Smooth muscle cell of the brain vasculature (primary cell): ENCODE measurements at places on chromosomes 11 and 22.

GRCh38 chr22:42933485-42934091 is 76.5 kb upstream of the ARFGAP3 start:
- DNase-seq, result peak; percentile 82

GRCh38 chr11:42253156-42253555 is 793.7 kb upstream of the LRRC4C start:
- no peak for DNase-seq

DNA sequence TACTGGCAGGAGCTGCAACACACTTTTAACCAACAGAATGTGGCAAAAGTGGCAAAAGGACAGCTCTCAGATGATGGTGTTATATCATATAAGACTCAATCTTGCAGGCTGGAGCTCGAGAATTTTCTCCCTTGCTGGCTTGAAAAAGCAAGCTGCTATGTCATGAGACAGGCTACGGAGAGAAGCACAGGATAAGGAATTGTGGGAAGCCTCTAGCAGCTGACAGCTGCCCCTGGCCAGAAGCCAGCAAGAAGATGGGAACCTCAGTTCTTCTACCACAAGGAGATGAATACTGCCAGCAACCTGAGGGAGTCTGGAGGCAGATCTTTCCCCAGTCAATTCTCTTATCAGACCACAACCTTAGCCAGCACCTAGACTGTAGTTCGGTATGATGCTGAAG is 24.6 kb downstream of the FXYD6 start:
- DNase-seq, result no peak

GRCh38 chr11:85941380-85941973 is 86.3 kb downstream of the CCDC83 start:
- peak; percentile 41 for DNase-seq

DNA sequence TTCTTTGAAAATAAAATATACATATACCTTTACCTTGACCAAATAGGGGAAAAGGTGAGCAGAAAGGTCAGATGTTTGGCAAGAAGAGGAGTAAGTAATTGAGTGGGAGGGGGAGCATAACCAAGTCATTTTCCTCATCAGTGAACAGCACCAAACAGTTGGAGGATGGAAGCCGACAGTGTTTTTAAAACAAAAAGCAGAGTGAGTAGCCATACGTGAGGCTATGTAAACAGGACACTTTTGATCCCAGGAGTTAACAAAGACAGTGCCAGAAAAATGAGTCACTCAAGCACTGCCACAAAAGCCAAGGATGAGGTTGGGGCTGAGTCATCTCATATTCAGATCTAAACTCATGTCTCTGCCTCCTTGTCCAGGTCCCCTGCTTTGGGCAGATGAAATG is 734.7 kb downstream of the KCNA4 start:
- peak; percentile 87 for DNase-seq

GRCh38 chr22:33757802-33758483 is 162.3 kb downstream of the LARGE1 start:
- DNase-seq, result no peak

GRCh38 chr11:19286411-19286810 is 45.7 kb upstream of the E2F8 start:
- DNase-seq, result no peak

GRCh38 chr11:65439331-65440181 is 17.0 kb downstream of the NEAT1 start:
- no peak for DNase-seq

GRCh38 chr11:61543606-61544306 is 35.2 kb downstream of the LRRC10B start:
- DNase-seq, result no peak

DNA sequence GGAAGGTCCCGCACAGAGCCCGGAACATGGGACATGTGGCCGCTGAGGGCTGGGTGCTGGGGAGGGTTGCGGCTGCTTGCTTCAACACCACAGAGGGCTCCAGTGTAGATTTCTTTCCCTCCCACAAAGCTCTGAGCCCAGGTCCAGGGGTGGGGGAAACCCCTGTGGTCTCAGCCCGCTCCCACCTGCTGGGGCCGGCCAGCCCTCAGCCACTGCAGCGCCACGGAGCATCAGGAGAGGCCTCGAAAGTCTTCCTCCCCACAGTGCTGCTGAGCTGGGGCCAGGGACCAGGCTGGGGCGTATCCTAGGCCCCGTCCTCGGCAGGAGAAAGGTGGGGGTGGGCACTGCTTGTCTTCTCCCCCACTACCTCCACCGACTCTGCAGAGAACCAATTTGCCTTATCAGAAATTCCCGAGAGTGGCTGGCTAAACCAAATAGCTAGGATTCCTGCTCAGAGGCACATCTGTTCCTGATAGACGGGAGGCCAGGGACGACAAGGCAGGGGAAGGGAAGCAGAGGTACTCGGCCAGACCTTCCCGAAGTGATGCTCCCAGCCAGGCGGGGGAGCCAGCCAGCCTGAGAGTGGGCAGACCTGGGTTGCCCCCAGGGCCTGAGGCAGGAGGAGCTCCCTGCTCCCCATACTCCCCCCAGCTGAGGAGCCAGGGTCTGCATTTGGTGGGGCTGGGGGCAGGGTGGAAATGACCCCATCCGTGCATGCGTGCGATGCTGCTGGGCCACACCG is 18.7 kb downstream of the IGF2 start:
- DNase-seq, result no peak

DNA sequence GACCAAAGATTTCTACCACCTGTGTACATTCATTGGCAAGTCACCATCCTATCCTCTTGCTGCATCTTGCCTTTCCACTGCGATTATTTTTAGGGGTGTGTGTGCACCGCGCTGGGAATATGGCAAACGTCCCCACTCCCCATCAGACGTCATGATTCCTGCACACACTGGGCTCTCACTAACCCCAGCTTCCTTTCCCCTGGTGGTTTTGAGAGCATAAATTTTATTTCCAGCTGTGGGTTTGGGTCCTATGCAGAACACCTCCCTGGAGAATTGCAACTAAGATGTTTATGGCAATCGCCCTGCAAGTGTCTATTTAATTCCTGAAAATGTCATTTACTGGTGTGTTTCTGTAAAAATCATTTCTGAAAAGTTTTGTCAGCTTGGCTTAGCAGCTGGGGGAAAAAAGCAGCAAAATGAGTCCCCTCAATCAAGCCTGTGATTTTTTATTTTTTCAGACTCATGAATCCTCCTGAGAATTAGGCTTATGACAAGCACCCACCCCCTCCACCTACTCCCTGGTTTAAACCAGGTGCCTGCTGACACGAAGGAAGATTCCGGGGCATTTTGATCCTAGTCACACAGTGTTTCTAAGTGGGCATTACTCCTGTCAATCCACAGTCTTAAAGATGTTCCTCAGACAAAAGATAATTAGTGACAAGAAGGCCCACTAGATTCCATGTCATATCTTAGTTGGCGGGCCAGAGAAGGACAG is 23.8 kb downstream of the UPB1 start:
- DNase-seq, result no peak

- DNase-seq, result no peak
Measured at GRCh38 chr11:60970369-60970774, 1.1 kb upstream of the CD6 start.

DNA sequence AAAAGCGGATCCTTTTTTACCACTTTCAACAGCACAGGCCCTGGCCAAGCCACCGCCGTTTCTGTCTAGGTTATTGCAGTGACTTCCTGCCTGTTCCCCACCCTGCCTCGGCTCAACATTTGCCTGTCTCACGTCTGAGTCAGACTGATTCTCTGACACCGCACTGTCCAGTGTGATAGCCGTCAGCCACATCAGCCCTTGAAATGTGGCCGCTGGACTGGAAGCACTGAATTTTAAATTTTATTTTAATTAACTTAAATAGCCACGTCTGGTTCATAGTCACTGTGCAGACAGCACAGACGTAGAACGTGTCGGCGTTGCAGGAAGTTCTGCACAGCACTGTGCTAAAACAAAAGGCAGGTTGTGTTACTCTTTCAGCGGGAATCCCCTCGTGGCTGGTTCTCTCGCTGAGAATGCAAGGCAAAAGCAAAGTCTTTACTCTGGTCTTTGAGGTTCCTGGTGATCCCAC is 56.3 kb upstream of the ADSL start:
- no peak for DNase-seq

- DNase-seq, result no peak
Measured at GRCh38 chr11:95650276-95650675, 139.3 kb downstream of the FAM76B start.

- no peak for DNase-seq
Measured at GRCh38 chr11:79697905-79698304, 257.1 kb upstream of the TENM4 start.

DNA sequence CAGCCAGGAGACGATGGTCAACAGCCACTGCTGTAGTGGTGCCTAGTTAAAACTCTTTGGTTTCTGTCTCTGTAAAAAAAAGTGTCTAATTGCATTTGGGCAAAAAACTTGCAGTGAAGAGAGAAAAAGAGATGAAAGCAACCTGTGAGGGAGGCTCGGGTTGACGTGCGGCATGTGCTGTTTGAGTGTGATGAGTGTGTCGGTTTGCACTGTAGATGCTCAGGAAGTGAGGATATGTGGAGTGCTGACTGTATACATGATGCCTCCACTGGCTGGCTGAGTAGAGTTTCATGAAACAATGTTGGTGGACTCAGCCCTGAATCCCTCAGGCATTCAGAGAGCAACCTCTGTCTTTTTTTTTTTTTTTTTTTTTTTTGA is 4.3 kb upstream of the DGCR6L start:
- DNase-seq, result no peak

GRCh38 chr11:127044535-127044934 is 44.0 kb upstream of the KIRREL3 start:
- DNase-seq, result no peak

DNA sequence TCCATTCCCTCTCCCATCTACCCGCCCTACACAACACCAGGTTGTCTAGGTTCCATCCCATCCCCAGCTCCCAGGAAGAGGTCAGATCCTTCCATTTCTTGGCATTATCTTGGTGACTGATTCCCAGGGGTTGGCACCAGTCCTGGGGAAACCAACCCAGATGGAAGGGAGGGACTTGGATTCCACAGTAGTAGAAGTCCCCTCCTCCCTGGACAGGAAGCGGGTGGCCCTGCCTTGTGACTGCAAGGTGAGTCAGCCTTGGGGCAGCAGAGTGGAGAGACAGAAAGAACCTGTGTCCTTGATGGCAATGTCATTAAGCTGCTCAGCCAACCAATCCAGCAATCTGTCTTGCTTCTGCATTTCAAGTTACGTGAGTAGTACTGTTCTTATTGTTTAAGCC is 26.5 kb downstream of the SYT13 start:
- no peak for DNase-seq

GRCh38 chr11:128953151-128953550 is 10.5 kb upstream of the TP53AIP1 start:
- no peak for DNase-seq

DNA sequence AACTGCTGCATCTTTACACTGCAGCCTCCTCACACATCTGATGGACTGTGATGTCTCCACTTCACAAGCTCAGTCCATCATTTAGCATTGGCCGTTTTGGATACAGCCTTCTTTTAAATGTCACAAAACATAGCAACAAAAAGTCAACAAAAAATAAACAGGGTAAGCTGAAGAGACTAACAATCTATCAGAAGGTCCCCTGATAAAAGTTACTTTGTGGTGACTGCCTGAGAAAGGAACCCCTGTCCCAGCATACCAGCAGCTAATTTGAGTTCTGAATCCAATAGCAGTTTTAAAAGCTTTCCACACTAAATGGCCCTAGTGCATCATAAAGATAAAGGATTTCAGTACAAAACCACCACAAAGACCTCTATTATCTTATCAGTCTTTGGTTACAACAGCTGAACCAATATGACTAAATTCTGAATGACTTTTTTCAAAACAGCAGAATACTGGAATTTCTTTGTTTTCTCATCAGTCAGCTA is 162.4 kb downstream of the SOX6 start:
- no peak for DNase-seq

DNA sequence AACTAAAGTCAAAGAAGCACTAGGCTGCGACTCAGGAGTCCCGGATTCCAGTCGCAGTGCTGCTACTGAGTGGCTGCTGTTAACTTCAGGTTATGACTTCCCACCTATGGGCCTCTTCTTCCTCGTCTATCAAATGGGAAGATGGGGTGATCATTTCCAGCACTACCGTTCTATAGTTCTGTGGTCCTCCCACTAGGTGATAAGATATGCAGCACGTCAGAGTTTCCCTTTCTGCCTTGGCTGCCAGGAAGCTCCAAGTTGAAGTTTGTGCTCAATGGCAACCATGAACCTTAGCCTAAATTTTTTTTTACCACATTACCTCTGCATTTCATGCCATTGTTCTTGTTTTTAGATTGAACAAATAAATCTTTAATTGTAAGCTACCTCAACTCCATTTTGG is 38.7 kb downstream of the ALX4 start:
- no peak for DNase-seq

GRCh38 chr11:17145972-17146371 is 61.8 kb downstream of the PIK3C2A start:
- DNase-seq, result no peak

DNA sequence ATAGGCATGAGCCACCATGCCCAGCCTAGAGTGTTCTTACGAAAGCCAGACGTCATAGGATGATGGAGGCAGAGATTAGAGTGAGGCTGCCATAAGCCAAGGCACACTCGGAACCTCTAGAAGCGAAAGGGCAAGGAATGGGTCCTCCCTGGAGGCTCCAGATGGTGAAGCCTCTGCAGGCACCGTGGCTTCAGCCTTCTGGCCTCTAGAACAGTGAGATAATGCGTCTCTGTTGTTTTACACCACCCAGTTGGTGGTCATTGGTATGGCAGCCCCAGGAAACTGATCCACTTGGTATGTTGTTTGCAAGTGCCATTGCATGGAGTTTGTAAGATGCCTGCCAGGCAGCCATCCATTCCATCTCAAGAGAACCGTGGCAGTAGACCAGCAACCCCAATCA is 791.0 kb downstream of the TBC1D22A start:
- no peak for DNase-seq

- no peak for DNase-seq
Measured at GRCh38 chr11:117498791-117499190, 171.1 kb downstream of the CEP164 start.

DNA sequence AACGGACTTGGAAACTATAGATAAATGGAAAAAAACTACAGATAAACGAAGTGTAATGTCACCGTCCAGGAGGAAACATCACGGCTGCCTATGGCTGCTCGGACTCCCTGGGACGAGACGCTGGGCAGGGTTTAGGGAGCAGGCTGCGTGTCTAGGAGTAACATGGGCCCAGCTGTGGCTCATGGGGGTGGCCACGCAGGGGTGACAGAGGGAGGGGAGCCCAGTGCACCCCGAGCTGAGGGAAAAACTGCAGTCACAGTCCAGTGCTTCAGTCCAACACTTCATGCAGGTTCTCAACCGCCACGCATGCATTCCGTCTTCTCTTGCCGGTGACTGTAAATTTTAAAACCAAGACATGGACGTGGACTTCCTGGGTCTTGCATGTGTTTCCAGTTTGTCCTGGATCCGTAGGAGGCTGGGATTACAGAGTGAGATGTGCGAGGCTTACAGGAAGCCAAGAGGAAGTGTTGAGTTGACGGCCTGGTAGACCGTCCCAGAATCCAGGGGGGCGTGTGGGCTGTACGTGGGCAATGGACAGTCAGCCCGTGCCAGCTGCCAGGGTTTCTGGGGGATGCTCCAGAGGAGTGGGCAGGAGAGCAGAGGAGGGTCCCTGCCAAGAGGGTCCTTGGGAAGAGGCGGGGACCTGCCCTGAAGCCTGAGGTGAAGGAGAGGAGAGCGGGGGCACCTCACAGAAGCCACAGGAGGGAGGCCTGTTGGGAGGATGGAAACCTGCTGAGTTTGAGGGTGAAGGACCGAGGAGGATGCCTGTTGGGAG is 691.4 kb downstream of the BRD1 start:
- DNase-seq, result no peak

- no peak for DNase-seq
Measured at GRCh38 chr11:122754553-122755322, 83.6 kb upstream of the CRTAM start.

GRCh38 chr11:34346551-34346950 is 11.3 kb downstream of the ABTB2 start:
- DNase-seq, result no peak
